Hippocampal formation (tissue), 2 donors: ENCODE measurements at places on chromosomes 12 and 14.

DNA sequence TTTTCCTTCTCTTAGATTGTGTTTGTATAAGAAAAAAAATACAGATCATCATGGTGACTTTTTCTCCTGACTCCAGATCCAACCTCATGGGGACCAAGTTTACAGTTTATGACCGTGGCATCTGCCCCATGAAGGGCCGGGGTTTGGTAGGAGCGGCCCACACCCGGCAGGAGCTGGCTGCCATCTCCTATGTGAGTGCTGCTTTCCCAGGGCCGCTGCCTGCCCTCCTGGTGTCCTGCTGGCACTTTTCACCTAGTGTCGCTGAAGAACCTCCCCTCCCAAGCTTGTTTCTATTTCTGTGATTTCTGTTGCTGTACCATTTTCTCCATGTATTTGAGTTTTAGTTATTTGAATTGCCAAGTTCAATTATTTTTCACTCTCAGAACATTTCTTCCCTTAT lies 24.8 kb upstream of the TEAD4 start:
- DNase-seq: no peak

DNA sequence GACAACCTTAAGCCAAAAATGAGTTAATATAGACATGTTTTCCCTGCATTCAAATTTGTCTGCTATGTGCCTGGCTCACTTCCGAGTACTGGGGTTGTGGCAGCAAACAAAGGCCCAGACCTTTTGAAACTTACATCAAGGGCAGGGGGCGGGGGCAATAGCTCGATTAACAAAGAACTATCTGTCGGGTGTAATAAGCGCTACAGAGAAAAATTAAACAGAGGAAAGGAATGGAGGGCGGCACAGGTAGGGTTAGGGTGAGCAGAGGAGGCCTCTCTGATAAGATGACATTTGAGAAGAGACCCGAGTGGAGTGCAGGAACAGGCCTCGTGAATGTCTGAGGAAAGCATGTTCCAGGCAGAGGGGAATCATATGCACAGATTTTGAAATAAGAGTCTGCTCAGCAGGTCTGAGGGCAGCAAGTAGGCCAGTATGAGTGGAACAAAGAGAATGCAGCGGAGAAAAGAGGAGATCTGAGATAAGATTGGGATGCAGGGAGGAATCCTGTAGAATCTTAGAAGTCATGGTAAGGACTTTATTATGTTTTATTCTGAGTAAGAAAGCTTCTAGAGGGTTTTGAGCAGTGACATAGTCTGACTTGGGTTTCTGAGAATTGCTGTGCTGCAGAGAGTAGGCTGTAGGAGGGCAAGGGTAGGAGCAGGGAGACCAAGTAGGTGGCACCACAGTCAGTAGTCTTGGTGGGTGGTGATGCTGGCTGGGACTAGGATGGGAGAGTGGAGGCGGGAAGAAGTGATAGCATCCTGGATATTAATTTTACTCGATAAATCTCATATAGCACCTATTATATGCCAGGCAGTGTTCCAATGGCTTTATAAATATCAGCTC lies 52.6 kb downstream of the BICDL1 start:
- DNase-seq: no peak

DNA sequence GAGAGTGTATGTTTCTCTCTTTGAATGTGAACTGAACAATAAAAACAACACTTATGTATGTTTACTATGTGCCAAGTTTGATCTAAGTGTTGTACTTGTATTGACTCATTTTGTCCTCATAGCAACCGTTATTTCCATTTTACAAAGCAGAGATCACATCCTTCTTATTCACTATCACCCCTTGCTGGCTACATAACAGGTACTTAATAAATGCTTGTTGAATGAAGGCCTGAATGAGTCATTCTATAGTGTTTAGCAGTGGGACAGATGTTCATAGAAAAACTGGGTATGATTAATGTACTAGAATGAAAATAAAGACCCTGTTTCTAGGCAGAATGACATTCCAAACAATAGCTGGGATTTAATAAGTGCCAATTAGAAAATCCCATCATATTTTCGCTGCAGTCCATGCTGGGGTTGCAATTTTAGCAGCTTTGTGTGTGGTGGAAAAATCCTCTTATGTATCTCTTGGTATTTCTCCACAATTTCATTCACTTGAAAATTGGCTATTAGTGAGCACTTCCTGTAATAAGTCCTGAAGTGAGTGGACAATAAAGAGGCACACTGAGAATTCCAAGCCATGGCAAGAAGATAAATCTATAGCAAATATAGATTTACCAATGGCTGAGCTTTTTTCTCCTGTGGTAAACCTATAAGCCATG lies 86.0 kb downstream of the FAR2 start:
- DNase-seq: no peak

DNA sequence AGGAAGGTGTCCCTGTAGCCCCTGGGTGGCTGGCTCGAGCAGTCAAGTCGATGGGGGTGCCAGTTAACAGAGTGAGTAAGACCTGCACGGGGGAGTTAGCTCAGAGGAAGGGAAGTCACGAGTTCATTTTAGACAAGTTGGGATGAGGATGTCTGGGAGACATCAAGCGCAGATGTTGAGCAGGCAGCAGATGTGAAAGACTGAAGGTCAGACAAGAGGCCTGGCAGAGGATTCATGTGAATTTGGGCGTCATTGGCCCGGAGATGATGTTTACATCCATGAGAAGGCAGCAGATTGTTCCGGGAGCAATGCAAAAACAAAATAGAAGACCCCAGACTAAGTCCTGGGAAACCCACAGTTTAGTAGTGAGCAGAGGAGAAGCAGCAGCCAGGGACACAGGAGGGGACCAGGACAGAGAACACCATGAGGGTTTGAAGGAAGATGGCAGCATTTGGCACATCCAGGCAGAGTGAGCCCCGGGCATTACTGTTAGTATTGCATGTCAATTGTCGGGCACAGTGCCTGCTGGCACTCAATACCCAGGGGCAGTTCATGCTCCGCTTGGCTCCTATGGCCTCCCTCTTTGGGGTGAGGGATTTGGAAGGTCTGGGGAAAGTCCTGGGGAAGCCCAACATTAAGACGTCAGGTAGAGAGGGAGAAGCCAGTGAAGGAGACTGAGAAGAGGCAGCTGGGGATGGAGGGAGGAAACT lies 15.1 kb downstream of the LTBP2 start:
- no peak for DNase-seq

DNA sequence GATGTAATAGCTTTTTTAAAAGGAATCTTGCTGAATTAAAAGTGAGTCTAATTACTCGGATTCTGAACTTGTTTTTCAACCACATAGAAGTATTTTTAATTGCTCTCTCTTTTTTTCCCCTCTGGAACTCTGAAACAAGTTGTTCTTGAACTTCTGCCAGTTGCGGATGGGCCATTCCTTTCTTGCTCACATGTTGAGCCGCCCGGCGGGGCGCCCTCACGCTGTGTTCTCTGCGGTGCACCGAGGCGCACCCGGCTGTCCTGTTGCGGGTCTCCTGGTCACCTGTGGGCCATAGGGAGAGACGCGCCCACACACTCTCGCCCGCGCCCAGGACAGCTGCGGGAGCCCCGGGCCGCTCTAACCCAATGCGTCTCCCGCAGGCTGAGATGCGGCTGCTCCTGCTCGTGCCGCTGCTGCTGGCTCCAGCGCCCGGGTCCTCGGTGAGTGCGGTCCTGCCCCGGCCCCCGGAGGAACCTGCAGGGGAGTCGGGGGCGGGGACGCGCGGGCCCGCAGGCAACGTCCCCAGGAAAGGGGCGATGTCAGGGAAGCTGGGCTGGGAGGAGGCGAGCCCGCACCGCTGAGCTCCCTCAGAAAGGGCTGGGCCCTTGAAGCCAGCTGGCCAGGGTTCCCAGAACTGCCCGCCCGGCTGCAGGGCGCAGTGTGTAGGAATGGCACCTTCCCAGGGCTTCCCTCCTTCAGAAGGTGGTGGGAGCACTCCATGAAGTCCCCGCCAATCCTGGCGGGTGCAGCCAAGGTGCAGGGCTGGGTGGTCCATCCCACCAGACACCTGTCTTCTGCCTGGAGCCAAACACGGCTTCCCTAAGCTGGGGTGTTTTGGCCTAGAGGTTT lies 2.3 kb downstream of the PAPLN start:
- peak; percentile 42 for DNase-seq

DNA sequence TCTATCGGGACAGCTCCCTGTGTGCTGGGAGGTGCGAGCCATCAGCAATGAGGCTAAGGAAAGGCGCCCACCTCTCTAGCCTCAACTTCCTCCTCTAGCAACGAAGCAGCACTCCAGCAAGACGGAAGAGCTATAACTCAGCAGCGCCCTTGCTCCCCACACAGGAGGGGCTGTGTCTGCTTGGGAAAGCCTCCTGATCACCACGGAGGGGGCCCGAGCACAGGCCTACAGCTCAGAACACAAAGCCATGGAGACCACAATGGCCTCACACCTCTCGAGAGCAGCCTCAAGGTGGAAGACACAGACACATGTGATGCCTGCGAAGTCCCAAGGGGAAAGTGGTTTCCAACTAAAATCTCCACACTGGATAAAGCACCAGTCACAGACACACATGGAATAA lies 60.4 kb downstream of the CDC42BPB start:
- DNase-seq: no peak

GRCh38 chr14:105491366-105491973 lies 424 bp downstream of the TEDC1 start:
- DNase-seq: no peak

DNA sequence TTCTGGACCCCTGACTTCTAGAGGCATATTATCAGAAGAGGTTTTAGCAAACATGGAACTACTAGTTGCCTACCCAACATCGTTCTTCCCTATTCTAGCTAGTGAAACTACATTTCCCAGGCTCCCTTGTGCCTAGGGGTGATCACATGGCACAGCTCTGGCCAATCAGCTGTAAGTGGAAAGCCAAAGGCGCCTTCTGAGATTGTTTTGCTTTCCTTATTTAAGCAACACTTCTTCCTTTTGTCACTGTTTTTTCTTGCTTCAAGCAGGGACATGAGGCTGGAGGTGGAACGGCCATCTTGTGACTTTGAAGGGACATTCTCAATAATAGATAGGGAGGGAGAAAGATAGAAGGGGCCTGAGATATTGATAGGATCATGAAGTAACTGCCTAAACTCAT lies 136.7 kb downstream of the ZNF664 start:
- no peak for DNase-seq

GRCh38 chr14:37122288-37122687 lies 50.1 kb downstream of the SLC25A21 start:
- DNase-seq: no peak

- DNase-seq: no peak
Measured at GRCh38 chr12:57219205-57219992, 2.8 kb downstream of the NXPH4 start.

- DNase-seq: no peak
Measured at GRCh38 chr12:52532636-52533035, 12.4 kb upstream of the KRT5 start.

GRCh38 chr12:65093606-65094005 lies 27.5 kb downstream of the WIF1 start:
- no peak for DNase-seq

- no peak for DNase-seq
Measured at GRCh38 chr12:77594366-77594765, 236.3 kb upstream of the NAV3 start.

DNA sequence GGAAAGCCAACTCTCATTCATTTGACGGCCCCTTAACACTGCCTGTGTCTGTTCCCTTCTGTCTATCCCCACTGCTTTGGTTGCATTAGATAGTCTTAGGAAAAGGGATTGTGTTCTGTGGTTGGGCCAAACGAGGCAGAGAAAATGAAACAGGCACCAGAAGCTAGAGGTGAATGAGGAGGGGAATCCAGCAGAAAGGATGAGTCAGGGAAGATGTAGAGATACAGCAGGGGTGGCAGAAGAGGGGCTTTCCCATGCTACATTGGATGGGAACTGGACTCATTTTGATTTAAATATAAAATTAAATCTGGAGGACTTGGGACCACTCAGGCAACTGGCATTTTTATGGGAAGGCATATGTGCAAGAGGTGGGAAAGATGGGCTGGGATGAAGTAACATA lies 43.3 kb downstream of the OTOGL start:
- DNase-seq: no peak

DNA sequence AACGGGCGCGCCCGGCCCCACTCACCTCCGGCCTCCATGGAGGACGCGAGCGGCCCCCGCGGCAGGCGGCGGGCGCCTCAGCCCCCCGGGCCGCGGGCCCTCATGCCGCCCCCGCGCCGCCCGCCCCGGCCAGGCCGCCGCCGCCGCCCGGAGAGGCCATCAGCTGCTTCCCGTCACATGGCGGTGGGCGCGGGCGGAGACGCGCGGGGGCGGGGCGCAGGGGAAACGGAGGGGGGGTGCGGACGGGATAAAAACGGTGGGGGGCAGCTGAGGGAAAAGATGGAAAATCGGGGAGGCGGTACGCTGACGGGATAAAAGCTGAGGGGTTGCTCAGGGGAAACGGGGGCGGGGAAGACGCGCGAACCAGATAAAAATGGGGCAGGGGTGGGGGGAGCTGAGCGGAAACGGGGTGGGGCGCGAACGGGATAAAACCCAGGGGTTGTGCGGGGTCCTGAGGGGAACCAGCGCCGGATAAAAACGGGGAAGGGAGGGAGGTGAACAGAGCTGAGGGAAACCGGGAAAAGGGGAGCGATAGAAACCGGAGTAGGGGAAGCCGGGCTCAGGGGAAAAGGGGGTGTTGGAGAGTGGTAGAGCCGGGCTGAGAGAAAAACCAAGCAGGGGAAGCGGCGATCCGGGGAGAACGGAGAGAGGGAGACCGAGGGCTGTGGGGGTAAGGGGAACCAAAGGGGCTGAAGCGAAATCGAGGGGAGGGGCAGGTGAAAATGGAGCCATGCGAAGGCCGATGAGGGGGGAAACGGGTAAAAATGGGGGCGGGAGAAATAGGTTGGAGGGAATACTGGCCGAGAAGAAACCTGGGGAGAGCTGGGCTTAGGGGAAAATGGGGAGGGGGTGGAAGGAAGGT lies at the start of gene WSB2:
WSB2 (minus strand) TSS at position 169 of the 862 bp plus-strand sequence; CDS start at position 38, 131 bp downstream.
- peak; percentile 74 for DNase-seq

DNA sequence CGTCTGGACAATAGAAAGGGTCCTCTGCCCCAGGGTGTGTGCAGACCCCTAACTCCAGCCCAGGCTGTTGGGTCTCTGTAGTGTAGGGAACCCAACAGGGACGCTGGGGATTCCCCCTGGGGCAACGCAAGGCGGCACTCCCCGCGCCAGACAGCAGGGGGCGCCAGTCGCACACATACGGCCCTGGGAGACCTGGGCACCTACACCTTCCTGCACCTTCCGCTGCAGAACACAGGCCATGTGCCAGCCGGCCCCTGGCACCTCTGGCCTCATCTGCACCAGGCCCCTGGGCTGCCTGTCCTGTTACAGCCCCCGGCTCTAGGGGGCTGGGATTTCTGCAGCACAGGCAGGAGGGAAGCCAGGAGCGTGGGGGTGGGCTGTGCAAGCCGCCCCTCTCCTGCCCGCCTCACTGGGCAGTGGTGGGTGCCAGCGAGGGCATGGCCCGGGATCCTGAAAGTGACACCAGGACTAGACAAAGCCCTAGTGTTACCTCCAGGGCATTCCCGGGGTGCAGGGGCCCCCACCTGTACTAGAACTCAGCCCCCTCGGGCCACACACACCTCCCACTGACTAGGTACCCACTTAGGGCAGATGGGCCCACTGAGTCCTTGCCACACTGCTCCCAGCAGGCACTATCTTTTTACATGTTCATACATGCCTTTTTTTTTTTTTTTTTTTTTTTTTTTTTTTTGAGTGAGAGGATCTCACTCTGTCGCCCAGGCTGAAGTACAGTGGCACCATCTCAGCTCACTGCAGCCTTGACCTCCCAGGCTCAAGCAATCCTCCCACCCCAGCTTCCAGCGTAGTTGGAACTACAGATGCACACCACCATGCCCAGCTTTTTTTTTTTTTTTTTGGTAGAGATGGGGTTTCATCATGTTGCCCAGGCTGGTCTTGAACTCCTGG lies 37.5 kb downstream of the CCNK start:
- no peak for DNase-seq

GRCh38 chr14:24847568-24848095 lies 202.3 kb downstream of the STXBP6 start:
- no peak for DNase-seq
